ENCODE measurements at places on chromosomes 16 and 17.

DNA sequence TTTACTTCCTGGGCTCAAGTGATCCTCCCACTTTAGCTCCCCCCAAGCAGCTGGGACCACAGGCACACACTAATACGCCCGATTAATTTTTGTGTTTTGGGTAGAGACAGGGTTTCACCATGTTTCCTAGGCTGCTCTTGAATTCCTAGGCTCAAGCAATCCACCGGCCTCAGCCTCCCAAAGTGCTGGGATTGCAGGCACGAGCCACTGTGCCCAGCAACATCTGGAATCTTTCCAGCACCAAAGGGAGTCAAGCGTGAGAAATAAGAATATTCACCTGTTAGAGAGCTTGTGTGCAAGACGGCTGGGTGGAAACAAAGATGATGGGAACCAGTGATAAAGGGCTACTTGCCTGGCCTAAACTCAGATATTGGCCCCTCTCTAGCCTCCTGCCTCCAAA is 14.2 kb upstream of the ALOX12B start:
- no peak for DNase-seq

DNA sequence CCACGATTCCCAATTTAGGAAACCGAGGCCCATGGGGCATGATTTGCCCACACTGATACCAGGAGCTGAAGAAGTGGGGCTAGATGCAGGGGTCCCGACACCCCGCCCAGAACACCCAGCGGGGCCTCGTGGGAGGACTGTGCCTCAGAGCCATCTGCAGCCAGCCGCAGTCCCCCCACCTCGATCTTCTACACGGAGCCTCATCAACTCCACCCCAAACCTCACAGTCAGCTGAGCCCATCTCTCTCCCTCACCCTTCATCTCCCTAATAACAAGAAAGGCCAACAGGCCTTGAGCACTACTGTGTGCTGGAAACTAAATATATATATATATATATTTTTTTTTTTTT is 4.2 kb downstream of the ITGAE start:
- DNase-seq = no peak

- no peak for DNase-seq
Measured at GRCh38 chr17:41635121-41636097, 11.0 kb upstream of the KRT17 start.

GRCh38 chr17:17114592-17115225 is 72.5 kb downstream of the MPRIP start:
- DNase-seq = no peak

DNA sequence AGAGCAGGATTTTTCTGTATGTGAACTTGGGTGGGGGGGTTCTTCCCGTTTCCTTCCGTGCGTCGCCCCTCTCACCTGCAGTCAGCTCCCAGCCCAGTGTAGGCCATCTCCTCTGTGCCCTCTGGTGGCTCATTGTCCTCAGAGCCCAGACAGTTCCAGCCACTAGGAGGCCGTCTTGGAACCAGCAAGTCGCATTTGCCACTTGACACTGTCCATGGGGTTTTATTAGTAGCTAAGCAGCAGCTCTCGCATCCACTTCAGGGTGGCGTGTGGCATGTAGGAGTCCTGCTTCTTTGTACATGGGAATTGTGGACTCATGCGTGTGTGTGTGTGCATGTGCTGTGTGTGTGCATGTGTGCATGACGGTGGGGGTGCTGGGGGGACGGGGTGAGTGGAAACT is 74.0 kb downstream of the SEC14L1 start:
- DNase-seq = no peak

DNA sequence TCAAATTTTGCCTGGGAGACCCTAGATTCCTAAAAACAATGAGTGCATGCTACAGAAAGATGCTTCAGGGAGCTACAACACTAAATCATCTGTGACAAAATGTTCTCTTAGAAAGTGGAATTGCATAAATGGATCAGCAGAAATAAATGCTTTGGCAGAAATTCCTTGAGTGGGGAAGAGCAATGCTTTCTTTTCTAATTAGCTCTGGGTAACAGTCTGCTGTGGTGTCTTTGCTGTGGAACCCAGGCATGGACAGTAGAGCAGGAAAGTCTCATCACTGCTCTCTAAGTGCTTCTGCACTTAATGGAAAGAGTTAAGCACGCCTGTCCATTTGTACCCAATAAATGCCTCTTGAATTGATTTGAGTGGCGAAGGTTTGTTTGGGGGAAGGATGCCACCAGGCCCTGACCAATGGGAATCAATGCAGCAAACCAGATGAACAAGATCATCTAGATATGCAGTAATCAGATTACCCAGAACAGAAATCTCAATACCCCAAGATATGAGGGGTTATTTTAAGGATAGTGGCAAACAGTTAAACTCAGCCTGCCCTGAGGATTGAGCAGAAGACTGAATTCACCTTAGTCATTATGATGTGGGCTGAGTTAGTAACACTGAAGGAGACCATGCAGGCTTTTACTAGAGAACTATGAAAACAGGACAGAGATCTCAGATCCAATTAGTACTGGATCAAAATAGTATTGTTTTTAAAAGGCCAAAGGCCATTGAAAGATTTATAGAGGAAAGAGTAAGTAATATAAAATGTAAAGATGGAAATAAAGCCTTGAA is 13.6 kb downstream of the HLF start:
- DNase-seq = no peak

- no peak for DNase-seq
Measured at GRCh38 chr16:9177861-9178260, 86.4 kb downstream of the HAPSTR1 start.

- no peak for DNase-seq
Measured at GRCh38 chr16:12096157-12096777, 119.7 kb downstream of the SNX29 start.

- no peak for DNase-seq
Measured at GRCh38 chr17:364308-364707, 11.7 kb upstream of the RPH3AL start.

GRCh38 chr17:77375917-77376651 is 235.3 kb downstream of the SEC14L1 start:
- peak; percentile 65 for DNase-seq

- DNase-seq = no peak
Measured at GRCh38 chr16:11681556-11681955, 13.3 kb downstream of the SNN start.

- DNase-seq = peak; percentile 76
Measured at GRCh38 chr17:77963441-77963840, 4.9 kb downstream of the TNRC6C start.

DNA sequence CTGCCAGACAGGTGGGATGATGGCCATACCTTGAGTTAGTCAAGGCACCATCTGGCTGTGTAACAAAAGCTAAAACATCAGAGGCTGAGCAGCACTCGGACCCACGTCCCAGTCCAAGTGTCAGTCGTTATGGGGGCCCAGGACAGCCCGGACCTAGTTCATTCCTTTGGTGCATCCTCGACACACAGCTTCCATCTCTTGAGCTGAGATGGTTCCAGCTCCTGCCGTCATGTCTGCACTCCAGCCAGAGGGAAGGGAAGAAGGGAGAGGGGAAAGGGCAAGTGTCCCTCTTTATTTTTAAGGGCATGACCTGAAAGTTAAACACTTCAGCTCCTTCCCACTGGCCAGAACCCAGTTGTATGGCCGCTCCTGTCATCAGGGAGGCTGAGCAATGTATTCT is 218.0 kb downstream of the SEC14L1 start:
- no peak for DNase-seq

DNA sequence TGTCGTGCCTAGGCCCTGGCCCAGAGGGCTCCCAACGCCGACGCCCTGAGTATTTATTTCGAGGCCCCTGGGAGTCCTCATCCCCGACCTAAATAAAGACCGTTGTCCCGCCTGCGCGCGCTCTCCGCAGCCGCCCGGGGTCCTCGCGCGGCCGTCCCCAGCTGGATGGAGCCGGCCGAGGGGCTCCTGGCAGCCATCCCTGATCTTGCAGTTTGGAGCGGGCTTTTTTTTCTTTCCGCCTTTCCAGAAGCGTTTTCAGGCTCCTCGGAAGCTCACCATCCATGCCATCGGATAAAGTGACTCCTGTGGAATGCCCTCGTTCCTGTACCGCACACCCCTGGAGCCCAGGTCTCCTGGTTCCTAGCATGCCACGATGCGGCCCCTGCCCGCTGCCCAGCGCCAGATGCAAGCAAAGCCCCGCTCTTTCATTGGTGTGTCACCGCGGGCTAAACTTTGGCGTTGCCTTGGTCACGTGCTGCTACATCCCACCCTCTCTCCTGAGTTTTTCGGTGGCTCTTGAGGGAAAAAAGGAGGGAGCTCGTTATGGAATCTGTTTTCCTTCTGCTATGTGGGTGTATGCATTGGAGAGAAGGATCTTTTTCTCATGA is 716 bp downstream of the TMEM94 start:
- DNase-seq = peak; percentile 31

GRCh38 chr16:20329392-20330138 is 2.3 kb upstream of the GP2 start:
- no peak for DNase-seq

GRCh38 chr17:2357237-2357636 is 19.9 kb downstream of the SGSM2 start:
- DNase-seq = no peak

DNA sequence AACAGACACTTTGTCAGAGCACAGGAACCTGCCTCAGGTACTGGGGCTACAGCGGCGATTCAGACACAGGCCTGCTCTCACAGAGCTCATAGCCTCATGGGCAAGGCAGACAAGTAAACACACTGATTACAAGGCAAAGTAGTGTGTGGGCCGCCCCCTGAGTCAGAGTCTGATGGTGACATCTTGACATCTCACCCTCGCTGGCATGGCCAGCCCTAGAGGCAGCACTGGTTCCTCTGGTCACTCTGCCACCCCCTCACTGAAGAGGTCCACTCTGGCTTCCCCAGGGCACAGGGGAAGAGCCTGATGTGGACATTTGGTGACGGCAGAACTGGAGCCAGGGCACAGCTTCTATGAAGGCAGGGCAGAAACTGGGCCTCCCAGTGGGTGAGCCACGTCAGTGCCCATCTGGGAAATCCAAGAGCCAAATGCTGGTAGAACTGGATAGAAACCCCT is 32.9 kb upstream of the TOB1 start:
- no peak for DNase-seq

GRCh38 chr17:83090444-83091256 is 11.2 kb downstream of the METRNL start:
- no peak for DNase-seq

- no peak for DNase-seq
Measured at GRCh38 chr16:49858200-49859124, 2.5 kb upstream of the ZNF423 start.

DNA sequence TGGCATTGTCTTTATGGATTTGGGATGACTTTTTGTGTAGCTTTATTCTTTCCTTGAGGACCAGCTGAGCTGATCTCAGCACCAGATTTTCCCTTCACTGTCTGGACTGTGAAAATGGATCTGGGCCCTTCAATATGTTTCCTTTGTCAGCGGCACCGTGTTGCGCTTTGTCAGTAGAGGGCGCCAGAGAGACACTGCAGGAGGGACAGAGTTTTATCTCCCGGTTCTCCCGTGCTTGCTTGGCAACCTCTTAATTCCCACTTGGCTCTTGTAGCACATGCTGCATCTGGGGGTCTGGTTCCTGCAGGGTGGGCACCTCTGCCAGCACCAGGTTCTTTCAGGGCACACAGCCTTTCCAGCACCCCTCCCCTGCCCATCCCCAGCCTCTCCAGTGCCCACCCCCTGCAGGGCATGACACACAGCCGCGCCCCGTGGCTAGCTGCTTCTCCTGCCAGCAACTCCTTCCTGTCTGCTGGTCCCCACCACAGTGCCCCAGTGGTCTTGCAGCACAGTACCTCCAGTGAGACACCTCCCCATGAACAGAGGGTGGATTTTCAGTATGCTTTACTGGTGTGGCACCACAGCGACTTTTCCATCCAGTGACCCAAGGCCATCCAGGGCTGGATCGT is 19.6 kb downstream of the OR1D5 start:
- no peak for DNase-seq

Measured in stromal cell of bone marrow (primary cell).